ENCODE measurements at places on chromosomes 12 and 14.

DNA sequence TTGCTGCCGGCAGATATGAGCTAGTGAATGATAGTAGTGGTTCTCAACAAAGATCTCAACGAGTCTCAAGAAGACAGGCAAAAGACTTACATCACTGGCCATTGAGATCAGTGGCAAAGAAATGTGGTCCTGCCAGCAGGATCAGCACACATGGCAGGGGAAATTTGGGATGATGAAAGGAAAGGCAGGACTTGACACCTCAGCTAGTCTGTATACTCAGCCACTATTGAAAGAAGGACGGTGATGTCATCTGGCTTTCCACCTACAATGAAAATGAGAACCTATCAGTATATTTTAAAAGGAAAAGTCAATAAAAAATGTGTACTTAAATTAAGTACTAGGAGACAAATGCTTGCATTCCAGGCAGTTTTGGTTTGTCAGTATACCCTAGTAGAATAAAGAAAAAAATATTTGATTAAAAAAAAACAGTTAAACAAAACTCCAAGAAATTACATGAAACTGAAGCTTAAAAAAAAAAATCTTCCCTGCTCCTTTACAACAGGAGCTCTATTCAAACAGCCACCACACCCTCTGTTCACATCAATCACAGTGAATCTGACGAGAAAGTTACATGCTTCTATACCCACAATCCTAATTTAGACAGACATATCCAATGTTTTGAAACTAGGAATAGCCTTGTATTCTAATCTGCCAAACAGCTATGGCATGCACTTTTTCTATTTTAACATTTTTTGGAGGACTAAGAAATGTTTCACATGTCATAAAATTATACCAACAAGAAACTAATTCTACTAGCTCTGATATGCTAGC is 34.9 kb downstream of the RAD9B start:
- no peak for DNase-seq

DNA sequence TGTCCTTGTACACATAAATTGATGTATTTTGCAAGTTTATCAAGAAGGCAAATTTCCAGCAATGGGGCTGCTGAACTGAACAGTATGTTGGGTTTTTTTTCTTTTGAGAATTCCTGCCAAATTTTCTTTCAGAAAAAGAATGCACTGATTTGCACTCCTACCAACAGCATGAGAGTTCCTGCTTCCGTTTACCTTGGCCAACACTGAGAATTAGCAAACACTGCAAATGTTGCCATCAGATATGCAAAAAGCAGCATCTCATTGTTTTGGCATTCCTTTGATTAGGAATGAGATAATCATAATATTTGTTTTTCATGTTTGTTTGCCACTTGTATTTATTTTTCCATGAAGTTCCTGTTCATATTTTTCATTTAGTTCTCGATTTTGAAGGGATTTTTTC is 82.4 kb downstream of the RTN1 start:
- DNase-seq: no peak

- no peak for DNase-seq
Observed at GRCh38 chr12:107360482-107360881, 267.1 kb upstream of the CRY1 start.

DNA sequence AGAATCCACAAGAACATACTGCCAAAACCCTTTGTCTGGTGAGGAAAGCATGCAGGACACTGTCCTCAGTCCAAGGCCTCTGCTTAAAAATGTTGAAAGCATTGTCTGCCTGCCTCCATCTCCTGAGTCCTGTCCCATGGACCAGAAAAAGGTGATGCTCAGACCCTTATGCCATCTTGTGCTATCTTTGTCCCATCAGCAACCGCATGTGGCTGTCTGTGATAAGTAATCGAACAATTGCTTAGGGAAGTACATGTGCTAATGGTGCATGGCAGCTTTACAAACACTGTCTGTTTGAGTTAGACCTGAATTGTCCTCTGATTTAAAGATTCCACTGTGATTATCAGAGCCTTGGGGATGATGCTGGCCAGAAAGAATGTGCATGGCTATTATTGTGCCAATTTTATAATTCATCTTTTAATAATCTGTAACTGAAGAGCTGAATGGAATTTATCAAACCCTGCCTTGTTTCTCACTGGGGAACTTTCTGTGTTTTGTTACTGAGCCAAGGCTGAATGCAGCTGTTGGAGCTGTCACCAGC is 177.5 kb downstream of the DACT1 start:
- peak; percentile 77 for DNase-seq
